Choroid plexus epithelial cell (primary cell): ENCODE measurements at places on chromosomes 1 and 21.

DNA sequence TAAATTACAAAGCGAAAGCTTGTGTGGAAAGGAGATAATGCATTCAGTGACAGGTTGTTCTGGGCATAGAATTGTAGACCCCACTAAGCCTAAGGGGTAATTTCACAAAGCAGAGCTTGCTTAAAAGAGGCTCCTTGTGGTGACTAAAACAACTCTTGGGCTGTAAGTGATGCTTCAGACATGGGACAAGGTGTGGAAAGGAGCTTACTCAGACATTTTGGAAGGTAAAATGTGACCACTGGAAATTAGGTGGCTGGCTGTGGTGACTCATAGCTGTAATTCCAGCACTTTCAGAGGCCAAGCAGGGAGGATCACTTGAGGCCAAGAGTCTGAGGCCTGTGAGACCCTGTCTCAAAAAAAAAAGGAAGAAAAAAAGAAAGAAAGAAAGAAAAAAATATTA is 51.1 kb upstream of the LRRC8C start:
- no peak for DNase-seq

GRCh38 chr1:47926461-47926999 is 70.7 kb downstream of the TRABD2B start:
- no peak for DNase-seq

GRCh38 chr1:160776178-160776577 is 19.8 kb upstream of the LY9 start:
- no peak for DNase-seq

- no peak for DNase-seq
Measured at GRCh38 chr1:68151690-68152089, 80.6 kb downstream of the WLS start.

DNA sequence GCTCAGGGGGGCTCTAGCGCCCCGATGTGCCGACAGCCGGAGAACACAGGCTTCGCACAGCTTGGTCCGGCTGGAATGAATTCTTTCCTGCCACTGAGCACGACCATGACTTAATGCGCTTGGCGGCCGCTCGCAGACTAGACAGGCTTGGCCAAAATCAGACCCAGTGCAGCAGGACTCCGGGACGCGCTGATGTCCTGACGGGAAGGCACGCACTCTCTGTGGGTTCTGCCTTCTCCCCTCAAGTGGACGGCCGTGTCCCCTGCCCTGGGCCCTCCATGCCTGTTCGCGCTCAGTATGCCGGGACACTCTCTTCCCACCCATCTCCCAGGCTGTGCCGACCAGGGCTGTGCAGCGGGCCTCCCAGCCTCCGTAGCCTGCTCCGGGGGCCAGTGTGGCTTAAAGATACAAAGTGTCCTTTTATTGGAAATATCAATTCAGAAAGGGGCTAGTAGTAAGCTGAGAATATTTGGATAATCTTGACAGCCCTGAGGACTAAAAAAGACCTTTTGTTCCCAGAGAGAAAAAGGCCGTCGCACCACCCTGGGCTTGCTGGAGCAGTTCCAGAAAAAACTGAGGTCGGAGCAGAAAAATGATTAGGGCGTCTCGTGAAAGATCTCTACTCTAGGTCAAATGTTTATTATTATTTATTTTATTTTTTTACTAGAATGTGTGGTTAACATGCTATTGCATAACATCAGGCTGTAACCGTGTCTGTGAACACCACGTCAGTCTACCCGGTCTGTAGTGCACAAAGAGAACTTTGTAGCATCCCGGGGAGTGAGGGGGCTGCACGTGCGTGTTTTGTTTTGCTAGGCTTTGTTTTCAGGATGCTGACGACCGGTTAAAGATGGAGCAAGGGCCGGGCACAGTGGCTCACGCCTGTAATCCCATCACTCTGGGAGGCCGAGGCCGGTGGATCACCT is 88.1 kb upstream of the ARHGEF16 start:
- peak; percentile 81 for DNase-seq
